ENCODE measurements at places on chromosomes 2 and 18. TPM values are rescaled to one million over a fixed set of nuclear protein-coding genes. Genes with fewer than 3 reads are reported as not detected.

The TRAK2 gene
- total RNA-seq = 30.0 TPM

The NEDD4L gene
- total RNA-seq = 4.2 TPM

The ELOA2 gene
- not detected for total RNA-seq

The GAD1 gene
- 0.22 TPM for total RNA-seq

The CNTNAP5 gene
- not detected for total RNA-seq

The SPC25 gene
- total RNA-seq = 7.6 TPM

The UGT1A7 gene
- not detected for total RNA-seq

The FOXI3 gene
- total RNA-seq = not detected

The NR4A2 gene
- 0.57 TPM for total RNA-seq

The ABCG5 gene
- total RNA-seq = not detected

The TEX44 gene
- not detected for total RNA-seq

Measured in placental pericyte (primary cell).